ENCODE measurements at places on chromosomes 12 and 14.

- no peak for DNase-seq
Measured at GRCh38 chr12:32136404-32136803, 29.8 kb downstream of the BICD1 start.

DNA sequence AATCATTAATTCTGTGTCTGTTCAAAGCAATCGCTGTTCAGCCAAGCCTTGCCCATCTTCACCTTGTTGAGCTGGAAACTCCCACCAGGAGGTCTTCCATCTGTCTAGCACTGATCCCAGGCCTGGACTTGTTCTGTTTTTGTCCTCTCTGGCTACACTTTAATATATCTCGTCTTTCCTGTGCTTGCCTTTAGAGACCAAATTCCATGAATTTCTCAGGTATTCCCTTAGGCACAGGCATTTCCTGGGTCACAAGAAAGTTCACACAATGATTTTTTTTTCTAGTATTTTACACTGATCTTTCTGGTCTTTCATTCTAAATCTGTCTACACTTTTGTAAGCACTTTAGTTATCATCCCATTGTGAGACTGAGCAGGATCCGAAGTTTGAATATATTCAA, 116.4 kb upstream of the CCND2 start:
- DNase-seq: no peak

DNA sequence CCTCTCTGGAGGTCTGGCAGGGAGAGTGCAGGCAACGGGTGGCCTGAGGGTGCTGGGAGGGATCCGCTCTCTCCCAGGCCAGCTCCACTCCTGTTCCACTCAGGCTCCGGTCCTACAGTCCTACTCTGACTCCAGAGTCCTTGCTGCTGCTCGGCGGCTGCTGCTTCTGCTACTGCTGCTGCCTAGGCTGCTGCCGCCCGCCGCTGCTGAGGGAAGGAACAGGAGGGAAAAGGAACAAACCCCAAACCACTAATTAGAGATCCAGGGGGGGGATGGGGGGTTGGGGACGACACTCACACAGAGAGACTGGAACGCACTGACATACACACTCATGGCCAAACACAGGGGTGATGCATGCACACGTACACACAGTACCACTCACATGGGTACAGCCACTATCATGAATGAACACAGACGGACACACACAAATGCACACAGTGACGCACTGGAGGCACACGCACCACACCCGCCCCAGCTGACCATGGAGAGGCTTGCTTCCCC, at the start of gene SP7:
SP7 (minus strand) TSS at position 174 of the 501 bp plus-strand sequence. CDS start 708 bp downstream, outside the sequence.
- no peak for DNase-seq

GRCh38 chr12:103566398-103566797, 20.7 kb upstream of the STAB2 start:
- no peak for DNase-seq

DNA sequence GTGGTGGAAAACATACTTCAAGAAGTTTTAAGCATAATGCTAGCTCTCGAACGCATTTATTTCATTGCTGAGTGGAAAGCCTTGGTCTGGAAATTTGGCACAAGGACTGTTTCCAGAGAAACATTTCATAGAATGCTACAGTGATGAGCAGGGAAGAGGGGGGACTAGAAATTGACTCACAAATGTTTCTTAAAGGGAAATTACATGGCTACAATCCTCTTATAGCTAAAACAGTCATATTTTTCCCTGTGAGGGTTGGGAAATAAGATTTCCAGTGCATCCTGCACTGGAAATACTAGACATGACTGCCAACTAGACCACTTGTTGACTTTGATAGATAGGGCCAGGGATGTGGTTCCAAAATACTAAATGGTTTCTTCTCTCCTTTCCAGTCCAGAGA, 197.3 kb upstream of the RGS6 start:
- DNase-seq: no peak

- DNase-seq: no peak
Measured at GRCh38 chr14:65373016-65373670, 39.4 kb upstream of the FUT8 start.

GRCh38 chr14:33592297-33592696, 358.6 kb downstream of the EGLN3 start:
- no peak for DNase-seq

DNA sequence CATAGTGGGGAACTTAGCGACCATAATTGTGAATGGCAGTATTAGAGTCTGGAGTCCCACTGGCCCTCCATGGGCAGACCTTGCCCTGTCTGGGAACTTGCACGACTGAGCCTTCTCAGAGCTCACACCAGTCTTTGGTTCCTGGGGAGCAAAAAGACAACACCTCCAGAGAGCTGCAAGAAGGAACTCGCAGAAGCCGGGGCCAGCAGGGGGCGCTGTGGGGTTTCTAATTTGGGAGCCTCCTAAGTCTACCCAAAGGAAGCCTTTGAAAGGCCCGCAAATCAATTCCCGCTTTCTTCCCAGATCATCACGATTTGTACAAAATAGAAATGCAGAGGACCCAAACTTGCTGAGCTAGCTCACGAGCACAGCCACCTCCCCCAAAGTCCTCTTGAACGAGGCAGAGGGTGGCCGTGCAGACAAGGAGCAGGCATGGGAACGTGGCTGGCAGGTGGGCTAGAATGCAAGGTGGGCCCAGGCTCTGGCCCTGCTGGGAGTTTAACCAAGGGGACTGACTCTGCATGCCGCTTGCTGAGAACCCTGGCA, 46.3 kb upstream of the FBXO21 start:
- peak; percentile 38 for DNase-seq

All from stimulated activated CD8-positive, alpha-beta memory T cell treated with anti-CD3 and anti-CD28 coated beads, Interleukin-4, amount 100 ng/mL, for 4 hours (primary cell).